ENCODE measurements at places on chromosomes 1 and 21.

GRCh38 chr1:154808261-154808908 is 61.7 kb downstream of the KCNN3 start:
- DNase-seq: no peak

DNA sequence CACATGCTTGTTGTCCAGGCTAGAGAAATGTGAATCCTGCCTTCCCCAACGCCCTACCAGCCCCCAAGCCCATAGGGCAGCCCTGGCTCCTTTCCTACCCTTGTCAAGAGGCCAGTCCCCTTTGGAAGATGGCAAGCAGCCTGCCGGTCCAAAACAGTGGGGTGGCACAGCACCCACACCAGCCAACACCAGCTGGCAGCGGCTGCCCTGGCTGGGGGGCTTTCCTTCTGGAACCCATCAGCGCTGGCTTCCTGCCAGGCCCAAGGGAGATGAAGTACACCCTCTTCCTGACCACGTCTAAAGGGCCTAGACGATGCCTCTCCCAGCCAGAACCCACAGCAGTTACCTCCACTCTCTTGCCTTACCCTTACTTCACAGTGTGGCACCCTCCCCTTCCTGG is 24.2 kb downstream of the KCNN3 start:
- DNase-seq: no peak

GRCh38 chr1:210883821-210884220 is 250.1 kb downstream of the KCNH1 start:
- DNase-seq: no peak

GRCh38 chr1:230005040-230005439 is 62.0 kb upstream of the GALNT2 start:
- no peak for DNase-seq

DNA sequence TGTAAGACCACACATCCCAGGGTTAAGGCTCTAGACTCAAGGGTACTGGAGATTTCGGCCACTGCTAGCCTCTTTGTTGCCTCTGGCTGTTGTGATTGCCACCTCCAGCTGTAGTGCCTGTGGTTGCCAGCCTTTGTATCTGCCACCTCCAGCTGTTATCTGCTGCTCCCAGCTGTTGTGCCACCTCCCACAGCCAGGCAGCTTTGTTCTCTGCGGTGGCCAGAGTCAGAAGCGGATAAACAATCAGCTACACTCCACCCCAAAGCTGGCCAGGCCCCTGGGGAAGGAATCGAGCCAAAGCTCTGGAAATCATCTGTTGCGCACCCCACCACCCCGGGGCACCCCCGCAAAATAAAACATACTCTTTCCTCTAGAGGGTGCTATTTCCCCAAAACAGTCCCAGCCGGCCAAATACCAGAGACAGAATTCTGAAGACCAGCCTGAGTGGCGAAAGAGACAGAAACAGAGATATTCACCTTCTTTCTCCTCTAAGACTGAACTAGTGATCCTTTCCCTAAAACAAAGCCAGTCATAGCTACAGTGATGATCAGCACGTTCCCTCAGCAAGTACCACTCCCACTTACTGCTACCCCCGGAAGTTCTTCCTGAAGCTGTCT is 14.8 kb upstream of the PIGM start:
- DNase-seq: no peak

- DNase-seq: no peak
Observed at GRCh38 chr1:28046716-28047115, 41.7 kb downstream of the EYA3 start.

- no peak for DNase-seq
Observed at GRCh38 chr1:89692601-89693521, 59.9 kb downstream of the LRRC8C start.

DNA sequence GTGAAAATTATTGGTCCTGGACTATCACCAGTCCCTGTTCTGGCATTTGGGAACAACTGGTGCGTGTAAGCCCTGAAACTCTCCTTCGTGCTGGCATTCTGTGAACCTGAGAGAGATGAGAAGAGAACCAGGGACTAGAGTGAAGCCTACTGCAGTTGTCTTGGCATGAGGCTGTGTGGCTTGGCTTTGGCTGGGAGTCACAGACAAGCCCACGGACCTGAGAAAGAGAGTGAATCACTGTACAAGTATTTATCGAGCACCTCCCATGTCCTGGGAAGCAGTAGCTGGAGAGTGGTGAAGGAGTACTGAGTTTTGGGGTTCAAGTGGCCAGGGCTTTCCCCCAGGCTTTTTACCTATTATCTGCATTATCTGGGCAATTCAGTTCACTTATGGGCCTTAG is 63.3 kb downstream of the FGGY start:
- DNase-seq: no peak

DNA sequence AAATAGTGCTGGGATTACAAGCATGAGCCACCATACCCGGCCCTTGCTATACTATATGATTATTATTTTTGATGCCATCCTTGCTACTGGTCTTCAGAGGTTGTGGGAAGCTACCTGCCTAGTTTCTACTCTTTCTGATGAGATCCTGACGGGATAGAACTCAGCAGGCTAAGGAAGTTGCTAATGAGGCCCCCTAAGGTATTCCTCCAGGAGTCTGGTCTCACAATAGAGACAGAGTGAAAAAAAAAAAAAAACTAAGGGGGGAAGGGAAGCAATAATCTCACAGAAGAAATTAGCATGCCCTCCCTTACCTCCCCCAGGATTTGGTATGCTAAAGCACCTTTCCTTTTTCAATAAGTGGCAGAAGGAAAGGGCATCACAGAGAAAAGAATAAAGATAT is 17.6 kb downstream of the INTS3 start:
- DNase-seq: no peak

DNA sequence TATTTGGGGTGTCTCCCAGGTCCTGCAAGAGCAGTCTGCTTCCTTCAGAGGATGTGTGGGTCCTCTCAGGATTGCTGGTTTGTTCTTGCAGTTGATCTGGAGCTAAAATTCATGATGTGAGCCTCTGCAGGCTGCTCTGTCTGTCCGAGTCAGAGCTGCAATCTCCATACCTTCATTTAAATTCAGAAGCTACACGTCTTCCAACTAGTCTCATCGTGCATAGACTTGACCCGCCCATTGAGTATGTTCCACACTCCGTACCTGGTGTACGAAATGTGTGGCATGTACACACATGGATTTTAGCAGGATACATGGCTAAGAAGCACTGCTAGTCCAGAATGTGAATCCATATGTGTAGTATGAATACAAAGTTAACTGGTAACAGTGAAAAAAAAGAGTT is 25.0 kb upstream of the RGS2 start:
- no peak for DNase-seq

GRCh38 chr1:89865498-89866382 is 44.9 kb downstream of the LRRC8D start:
- no peak for DNase-seq

DNA sequence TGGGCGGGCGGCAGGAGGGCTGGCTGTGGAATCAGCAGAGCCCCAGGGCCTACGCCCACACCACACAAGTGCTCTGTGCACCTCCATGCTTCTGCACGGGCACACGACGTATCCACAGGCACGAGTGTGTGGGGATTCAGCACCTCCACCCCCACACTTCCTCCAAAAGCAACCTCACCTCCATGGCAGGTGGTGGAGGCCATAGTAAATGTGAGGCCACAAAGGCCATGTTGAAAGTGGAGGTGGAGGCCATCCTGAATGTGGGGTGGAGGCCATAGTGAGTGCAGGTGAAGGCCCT is 125.4 kb upstream of the VAMP3 start:
- no peak for DNase-seq

DNA sequence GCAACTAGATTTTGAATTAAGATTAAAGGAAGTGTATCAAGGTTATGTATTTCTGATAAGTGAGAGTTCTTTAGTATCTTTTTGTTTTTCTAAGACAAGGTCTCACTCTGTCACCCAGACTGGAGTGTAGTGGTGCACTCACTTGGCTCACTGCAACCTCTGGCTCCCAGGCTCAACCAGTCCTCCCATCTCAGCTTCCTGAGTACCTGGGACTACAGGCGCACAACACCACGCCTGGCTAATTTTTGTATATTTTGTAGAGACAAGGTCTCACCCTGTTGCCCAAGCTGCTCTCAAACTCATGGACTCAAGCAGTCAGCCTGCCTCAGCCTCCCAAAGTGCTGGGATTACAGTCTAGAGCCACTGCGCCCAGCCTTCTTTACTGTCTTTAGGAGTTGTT is 33.7 kb downstream of the DHX9 start:
- DNase-seq: no peak

DNA sequence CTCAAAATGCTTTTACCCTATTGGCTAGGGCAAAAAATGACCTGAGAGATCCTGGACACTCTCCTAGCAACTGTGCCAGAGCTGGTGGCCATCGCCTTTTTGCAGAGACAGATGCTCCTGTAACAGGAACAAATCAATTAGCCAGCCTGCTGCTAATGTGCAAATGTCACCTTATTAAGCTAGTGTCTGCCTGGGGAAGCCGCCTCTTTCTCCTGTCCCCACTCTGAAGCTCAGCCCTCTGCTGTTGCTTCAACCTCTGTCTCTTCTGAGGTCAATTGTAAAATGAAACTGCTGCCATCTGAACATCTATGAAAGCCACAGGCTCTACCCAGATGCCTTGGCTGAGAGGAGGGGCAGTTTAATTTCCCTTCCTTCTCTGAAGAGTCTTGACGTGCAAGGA is 85.5 kb upstream of the CACNA1E start:
- no peak for DNase-seq

DNA sequence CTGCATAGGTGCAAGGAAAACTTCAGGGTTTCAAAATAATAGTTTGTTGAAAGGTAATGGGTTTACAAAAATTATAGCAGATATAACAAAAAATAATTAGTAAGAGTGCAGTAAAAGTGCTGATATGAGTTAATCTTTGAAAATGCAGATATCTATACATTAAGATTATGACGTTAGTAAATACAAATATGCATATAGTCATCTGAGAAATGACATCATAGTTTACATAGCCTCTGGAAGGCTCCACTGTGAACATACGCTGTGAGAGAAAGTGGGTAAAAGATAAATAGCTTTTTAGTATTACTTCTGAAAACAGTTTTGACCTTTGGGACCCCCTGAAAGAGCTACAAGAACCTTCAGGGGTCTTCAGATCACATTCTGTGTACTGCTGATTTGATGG is 356.2 kb upstream of the SNX7 start:
- no peak for DNase-seq

- no peak for DNase-seq
Observed at GRCh38 chr1:164579381-164579780, 20.4 kb downstream of the PBX1 start.

DNA sequence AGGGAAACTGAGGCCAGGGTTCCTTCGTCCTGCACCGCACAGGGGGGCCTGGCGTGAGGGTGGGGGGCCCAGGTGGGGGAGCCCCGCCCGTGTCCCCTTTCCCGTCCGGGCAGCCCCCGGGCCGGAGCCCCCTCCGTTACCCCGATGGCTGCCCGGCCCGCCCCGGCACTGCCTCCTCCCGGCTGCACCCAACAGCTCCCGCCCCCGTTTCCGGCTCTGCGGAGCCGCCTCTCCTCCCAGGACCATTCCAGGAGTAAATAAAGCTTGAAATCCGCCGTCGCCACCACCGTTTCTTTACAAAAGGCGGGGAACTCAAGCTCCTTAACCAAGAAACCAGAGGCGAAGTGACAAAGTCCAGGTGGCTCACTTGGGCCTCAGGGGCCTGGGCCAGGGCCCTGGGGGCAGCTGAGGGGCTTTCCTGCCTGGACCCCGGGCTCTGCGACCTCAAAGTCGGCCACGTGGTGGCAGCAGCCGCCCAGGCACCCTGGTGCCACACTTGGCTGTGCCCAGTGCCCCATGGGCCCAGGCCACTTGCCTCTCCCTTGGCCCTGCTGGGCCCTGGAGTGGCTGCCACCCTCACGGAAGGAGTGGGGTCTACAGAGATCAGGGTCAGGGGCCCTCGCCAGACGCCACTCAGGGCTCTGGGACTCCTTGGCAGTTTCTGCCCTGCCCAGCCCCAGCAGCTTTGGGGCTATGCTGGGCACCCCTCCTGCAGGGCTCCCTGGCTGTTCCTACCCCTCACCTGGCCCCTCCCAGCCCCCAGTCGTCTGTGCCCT is 514 bp upstream of the FAAP20 start:
- DNase-seq: peak; percentile 72

GRCh38 chr1:25571522-25571970 is 28.1 kb downstream of the LDLRAP1 start:
- no peak for DNase-seq

DNA sequence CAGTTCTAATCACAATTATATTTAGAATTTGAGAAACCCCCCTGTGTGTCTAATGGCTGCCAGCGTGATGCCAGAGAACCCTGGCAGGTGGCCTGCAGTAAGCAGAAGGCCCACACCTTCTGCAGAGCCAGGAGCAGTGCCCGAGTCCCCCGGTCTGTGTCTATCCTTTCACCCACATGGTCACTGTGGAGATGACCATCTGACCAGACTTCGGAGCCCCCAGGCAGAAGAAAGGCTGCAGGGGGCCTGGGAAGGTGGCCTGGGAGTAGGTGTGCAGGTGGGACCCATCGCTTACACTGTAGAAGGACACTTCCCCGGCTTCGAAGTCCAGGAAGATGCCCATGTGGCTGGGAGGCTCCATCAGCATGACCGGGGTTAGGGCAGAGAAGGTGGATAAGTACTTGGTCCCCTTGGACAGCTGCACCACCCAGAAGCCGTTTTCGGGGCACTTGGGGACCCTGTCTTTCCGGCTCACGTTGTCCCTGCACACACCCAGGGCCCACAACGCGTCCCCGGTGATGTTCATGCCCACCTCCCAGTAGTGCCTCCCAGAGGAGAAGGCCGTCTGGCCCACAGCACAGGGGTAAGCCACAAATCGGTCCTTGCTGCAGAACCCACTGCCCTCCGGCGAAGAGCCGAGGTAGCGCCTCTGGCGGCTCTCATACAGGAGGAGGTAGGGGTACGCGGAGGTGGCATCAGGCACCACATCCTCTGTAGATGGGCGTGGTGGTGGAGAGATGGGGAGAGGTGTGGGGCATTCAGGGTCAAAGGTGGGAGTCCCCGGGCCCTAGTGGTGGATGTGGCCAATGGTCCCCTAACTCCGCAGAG is 1.6 kb upstream of the TRIM11 start:
- DNase-seq: no peak

DNA sequence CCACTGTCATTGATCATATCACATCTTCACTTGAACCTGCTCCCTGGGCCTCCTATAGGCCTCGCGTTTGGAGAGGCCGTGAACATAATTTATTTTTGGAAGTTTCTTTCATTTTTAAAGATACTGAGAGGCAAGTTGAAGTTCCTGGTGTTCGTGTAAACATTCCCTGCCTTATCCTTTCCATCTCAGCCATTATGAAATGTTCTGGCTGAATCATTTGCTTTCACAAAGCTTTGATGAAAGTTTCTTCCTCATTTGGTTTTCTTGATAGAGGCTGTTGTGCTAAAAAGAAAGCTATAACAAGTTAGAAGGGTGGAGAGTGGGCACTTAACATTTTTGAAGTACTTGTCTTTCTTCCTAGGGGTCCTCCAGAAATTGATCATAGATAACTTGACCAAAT is 15.5 kb downstream of the CAMTA1 start:
- no peak for DNase-seq

- no peak for DNase-seq
Observed at GRCh38 chr1:42259059-42259738, 75.8 kb downstream of the FOXJ3 start.

- no peak for DNase-seq
Observed at GRCh38 chr1:153696741-153697140, 18.3 kb downstream of the NPR1 start.

GRCh38 chr1:34822202-34822601 is 29.4 kb downstream of the GJA4 start:
- DNase-seq: no peak

- no peak for DNase-seq
Observed at GRCh38 chr21:44875316-44875700, 1.8 kb upstream of the PTTG1IP start.

- no peak for DNase-seq
Observed at GRCh38 chr1:18314399-18314798, 166.3 kb upstream of the KLHDC7A start.

GRCh38 chr1:227890451-227891222 is 57.1 kb downstream of the WNT9A start:
- DNase-seq: no peak
